ENCODE measurements at places on chromosomes 13 and 19.

GRCh38 chr13:48410199-48410598 lies 2.7 kb downstream of the LPAR6 start:
- no peak for DNase-seq

DNA sequence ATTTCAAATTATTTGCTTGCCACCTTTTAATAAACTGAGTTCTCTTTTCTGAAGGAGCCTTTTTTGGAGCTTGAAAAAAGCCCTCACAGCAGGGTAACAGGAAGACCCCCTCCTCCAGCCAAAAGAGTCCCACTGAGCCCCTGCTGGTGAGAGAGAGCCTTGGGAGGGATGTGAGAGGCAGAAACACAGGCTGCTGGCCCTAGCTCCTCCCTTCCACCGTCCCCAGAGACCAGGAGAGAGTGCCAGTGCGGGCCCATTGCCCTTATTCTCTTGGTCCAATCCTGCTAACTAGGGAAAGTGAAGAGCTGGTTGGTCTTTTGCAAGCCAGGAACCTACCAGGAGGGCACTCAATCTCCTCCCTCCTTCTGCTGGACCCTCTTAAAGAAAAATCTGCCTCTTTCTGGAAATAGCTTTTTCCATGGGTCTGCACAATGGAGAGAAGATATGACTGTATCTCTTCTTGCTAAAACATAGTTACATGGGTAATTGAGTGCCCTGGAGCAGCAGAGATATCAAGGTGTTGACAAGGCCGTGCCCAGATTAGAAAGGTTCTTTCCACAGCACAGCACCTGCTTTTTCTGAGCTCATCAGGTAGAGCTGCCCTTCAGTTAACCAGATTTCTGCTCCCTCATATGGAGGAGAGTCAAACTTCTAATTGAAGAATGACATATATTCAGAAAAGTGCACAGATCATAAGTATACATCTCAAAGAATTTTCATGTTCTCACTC lies 113.9 kb downstream of the LRCH1 start:
- no peak for DNase-seq

GRCh38 chr13:44930963-44931623 lies 58.2 kb downstream of the NUFIP1 start:
- DNase-seq, result no peak

GRCh38 chr13:47519626-47520025 lies 481.4 kb downstream of the SUCLA2 start:
- DNase-seq, result no peak

- no peak for DNase-seq
Observed at GRCh38 chr19:50779504-50780457, 9.5 kb downstream of the GPR32 start.

DNA sequence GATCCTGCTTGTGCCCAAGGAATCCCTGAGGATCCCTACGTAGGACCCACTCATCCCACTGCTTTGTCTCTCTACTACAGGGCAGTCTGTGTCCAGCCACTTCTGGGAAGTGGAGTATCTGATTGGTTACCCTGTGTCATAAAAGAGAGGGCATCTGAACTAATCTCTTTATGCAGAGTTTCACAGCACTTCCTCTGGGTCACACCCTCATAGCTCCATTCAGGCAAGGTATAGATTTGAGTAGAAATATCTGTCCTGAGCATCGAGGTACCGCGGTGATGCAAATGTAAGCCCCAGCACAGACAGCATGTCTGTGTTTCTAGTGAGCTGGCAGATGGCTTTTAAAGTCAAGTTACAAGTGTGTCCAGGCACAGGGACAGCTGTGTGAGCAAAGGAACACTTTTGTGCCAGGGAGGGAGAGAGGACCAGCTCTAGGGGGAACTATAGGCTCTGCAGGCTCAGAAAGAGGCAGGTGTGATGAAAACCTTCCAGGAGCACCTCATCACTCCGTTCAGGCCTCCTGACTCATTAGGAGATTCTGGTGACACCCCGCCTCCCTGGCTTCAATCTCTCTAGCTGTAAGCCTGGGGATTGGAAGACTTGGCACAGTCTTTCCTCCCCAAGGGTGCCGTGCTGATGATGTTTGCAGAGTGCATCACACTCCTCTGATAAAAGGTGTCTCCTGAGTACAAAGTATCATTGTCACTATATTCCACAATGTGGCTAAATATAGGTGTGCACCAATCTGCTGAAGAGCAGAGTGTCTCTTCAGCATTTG lies 84.3 kb upstream of the UBL3 start:
- no peak for DNase-seq

GRCh38 chr13:32535748-32536147 lies 2.8 kb downstream of the N4BP2L2 start:
- no peak for DNase-seq

DNA sequence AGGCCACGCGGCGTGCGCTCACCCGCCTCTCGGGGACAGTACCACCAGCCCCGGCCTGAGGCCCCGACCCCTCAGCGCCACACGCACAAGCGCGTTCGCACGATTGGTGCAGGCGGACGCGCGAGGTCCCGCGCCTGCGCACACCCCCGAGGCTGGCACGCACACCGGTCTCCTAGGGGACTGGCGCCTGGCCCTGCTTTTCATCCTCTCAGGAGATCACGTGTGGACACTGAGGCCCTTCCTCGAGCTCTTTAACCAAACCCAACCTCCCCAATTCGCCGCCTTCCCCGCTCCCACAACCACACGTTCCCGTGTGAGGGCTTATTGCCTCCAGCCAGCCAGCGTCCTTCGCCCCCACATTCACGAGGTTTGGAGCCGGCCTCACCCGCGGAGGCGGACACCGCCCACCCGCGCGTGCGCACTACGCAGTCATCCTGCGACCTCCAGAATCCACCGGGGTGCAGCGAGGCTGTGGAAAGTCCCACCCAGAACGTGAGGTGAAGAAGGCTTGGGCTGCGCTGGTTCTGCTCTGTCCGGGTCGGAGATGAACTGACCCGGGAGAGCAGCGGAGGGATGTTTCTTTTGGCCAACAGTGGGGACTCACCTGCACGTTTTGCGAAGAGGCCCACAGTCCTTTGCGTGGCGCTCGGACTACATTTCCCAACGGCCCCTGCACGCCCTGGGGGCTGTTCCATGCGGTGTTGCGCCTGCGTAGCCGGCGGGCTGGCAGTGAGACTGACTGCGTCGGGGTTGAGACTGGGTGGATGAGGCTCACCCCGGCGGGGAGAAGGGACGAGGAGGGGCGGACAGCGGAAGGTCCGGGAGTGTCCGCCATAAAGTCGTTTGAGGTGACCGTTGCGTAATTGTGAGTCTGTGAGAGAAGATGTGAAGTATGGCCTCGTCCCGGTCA lies 539 bp upstream of the ZNF667 start:
- peak; percentile 54 for DNase-seq

DNA sequence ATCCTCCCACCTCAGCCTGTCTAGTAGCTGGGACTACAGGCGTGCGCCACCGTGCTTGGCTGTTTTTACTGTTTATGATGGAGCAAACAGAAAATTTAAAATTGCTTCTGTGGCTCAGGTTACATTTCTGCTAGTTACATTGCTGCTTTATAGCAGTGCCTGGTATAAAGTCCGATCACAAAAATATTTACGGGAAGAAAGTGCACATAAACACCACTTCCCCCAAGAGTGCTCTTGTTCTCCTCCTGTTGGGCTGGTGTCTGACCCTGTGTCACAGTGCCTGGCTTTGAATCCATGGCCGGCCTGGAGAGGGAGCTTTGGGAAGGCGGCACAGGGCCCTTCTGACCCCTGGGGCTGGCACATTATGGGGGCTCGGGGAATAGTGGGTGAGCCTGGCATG lies 11.9 kb downstream of the PRKACA start:
- no peak for DNase-seq

- no peak for DNase-seq
Observed at GRCh38 chr19:17352608-17353280, 15.4 kb downstream of the GTPBP3 start.

DNA sequence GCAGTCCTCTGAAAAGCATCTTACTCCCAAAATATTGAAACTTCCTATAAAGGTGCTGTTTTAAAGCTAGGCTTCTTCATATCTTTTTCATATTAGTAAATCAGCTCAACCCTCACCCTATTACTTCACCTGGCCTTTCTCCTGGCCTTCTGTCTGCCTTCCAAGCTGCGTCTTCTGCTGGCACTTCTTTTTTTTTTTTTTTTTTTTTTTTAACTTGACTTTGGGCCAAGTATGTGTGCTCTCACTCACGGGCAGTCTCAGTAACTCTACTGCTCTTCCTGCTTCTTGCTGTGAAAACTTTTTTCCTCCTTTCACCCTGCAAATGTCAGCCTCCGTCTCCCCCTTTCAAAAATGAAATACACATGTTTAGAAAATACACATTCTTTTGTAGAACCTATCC lies 41.2 kb upstream of the KCTD4 start:
- DNase-seq, result no peak

GRCh38 chr13:23469951-23470421 lies 36.5 kb upstream of the SACS start:
- peak; percentile 89 for DNase-seq

- DNase-seq, result no peak
Observed at GRCh38 chr13:91816263-91816807, 417.9 kb downstream of the GPC5 start.

DNA sequence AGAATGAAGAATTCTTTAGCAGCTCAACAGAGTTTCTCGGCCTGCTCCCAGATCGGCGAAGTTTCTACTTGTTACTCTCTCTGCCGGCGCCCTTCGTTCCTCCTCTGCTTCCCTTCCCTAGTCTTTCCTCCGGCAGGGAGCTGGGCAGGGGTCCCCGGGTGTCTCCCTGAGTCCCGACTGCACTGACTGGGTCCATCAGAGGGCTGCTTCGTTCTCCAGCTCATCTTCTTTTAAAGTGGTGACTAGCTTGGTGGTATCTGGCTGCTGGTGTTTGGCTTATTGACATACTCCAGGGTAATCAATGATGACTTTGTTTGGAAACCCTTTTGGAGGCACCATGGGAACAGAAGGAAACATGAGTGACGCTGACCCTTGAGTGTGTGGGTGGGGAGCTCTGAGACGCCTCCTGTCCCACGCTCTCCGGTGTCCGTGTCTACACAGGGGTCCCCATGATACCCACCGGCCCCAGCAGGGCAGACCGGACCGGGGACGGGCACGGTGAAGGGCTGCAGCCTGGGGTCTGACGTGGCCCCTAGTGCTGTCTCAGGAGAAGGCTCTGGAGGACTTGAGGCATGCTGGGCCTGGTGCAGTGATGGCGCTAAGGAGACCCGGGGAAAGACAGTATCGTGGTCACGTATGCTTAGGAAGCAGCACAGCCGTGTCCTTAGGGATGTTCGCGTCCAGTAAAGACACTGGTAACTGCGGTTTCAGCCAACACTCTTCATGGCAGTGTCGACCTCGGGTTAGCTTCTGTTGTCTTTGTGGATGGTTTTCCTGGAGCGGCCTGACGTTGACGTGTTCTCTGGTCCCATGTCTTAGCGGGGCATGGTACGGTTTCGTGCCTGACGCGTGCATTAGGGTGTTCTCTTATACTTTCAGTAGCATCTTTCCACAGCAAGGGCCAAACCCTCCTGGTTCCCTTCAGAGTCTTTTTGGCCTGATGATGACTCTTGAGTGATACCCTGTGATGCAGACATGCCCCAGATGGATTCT lies 23.8 kb downstream of the NAXD start:
- DNase-seq, result no peak

- DNase-seq, result no peak
Observed at GRCh38 chr13:50220938-50221337, 205.7 kb downstream of the KCNRG start.

DNA sequence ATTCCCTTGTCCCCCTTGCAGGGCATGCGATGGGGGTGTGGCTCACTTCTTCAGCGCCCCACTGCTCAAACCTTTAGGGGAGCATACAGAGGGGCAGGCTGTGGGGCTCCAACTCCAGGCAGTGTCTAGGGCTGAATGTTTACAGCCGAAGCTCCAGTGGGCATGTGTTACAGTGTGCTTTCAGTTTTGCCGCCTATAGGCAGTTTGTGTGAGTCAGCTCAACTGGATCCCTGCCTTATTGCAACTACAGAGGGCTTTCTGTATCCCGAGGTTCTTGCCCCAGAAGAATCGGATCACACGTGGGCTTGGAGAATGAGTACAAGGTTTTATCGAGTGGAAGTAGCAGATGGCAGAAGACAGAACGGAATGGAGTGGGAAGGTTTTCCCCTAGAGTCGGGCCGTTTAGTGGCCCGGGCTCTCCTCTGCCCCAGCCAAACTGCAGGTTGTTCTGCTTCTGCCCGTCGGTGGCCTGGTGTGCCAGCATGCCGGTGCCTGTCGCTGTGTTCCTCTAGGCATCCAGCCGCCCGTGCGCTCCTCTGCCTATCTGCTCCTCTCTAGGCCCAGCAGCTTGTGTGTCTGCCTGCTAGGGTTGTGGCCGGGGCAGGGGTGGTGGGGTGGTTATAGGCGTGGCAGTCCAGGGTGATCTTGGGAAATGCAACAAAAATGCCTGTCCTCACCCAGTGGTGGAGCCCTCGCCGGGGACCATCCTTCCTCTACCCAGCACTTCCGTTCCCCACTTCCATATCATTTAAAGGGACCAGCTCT lies 435.9 kb upstream of the SGCG start:
- DNase-seq, result no peak

DNA sequence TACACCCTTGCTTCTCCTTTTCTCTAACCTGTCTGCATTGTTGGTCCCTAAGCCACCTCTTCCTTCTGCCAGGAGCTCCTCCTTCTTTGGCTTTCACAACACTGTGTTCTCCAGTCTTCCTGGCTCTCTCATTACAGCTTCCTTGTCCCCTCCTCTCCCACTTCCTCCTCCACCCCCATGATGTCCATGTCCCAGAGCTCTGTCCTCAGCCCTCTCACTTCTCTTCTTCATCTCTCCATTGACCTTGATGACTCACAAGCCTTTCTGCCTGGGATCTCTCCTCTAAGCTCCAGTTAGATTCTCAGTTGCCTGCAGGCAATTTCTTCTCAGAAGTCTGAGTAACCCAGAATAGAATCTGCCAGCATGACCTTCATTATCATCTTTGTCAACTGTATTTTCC lies 100.3 kb upstream of the WASF3 start:
- DNase-seq, result no peak

GRCh38 chr13:32135655-32136054 lies 104.1 kb downstream of the FRY start:
- DNase-seq, result peak; percentile 35

DNA sequence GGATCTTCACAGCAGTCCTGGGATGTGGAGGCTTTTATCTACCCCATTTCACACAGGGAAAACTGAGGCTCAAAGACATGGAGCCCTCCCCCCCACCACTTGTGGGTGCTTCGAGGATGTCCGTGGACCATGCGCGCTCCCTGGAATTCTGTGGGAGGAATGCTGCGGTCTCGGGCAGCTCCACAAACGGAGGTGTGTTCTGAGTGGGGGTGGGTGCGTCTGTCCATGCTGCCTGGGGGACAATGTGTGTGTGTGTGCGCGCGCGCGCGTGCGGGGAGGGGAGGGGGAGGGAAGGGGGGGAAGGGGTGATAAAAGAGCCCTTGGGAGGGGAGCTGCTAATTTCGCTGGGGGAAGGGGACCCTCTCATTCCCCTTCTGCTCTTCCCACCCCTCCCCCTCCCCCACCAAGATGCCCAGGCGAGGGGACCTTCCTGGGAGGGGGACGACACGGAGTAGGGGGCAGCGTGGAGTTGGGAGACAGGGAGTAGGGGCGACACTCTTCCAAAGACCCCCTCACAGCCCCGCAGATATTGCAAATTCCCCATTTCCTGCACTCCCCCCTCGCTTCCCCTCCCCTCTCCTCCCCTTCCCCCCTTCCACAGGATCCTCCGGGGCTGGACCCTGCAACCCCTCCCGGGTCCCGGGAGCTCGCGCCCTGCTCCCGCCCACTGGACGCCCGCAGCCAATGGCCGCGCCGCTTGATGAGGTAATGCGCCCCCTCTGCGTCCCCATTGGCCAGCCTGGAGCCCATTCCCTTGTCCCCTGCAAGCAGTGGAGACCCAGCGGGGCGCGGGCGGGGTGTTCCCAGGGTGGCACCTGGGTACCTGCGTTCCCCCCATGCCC lies 18.9 kb upstream of the ZNRF4 start:
- no peak for DNase-seq

GRCh38 chr19:7360393-7360984 lies 11.8 kb downstream of the ARHGEF18 start:
- no peak for DNase-seq

Measured in HFF-Myc (cell line).